CD8-positive, alpha-beta memory T cell (primary cell): ENCODE measurements at places on chromosomes 12 and 14. TPM values are rescaled to one million over a fixed set of nuclear protein-coding genes. Genes with fewer than 3 reads are reported as not detected.

DNA sequence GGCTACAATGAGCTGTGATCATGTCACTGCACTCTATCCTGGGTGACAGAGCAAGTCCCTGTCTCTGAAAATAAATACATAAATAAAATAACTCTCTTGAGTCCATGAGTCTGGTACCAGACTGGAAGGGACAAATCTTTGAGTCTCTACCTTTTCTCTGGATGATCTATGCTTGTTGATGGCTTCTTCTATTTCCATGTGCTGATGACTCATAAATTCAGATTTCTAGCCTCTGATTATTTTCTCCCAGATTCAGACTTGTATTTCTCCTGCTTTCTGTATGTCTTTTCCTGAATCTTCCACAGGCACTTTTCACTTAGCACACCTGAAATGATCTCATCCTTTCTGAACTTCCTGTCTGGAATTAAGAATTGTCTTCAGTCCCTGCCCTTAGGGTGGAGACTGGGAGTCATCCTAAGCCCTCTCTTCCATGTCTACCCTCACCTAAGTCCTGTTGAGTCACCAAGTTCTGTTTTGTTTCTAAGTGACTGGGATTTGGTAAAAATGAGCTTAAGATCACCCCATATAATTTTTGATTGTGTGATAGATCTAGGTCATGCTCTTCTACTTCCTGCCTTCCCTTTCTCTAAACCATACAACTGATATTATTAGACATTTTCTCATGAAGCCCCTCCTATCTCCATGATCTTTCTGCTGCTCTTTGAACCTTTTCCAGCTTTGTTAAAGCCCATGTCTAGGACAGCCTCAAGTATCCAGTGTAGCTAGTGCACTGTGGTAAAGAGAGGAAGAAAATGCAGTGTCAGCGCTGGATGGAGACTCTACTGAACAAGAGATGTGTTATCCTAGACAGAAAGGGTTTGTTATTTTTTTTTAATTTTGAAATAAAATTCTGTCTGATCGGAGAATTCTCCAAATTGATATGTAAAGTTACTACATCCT, 13.1 kb downstream of the AKAP6 start:
- no peak for DNase-seq

Gene CPNE6
- polyA plus RNA-seq = not detected

GRCh38 chr12:118680356-118680963, 300.9 kb upstream of the SRRM4 start:
- no peak for DNase-seq

DNA sequence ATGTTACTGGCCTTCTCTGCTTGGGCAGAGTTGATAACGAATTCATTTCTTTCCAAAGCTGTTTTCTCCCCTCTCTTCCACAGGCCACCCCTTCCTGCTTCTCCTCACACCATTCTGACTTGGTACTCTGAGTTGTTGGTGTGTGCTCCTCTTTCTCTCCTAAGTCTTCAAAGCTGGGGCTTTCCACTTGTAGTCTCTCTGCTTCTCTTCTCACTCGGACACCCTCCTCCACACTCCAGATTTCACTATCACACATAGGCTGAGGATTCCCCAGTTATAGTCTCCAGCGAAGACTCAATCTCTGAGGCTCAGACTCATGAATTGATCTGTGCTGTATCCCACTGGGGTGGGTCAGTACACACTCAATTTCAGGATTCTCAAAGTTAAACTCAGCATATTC, 201.0 kb downstream of the SSPN start:
- DNase-seq = no peak

Gene IFT81
- 0.35 TPM for polyA plus RNA-seq
